ENCODE measurements at places on chromosomes 12 and 14.

- DNase-seq = peak; percentile 37
These were observed 19.6 kb downstream of the POMT2 start for GRCh38 chr14:77301103-77301502.

- no peak for DNase-seq
These were observed 59.7 kb downstream of the RCOR1 start for GRCh38 chr14:102652194-102652593.

GRCh38 chr12:42161529-42161928, 16.9 kb upstream of the GXYLT1 start:
- DNase-seq = no peak

DNA sequence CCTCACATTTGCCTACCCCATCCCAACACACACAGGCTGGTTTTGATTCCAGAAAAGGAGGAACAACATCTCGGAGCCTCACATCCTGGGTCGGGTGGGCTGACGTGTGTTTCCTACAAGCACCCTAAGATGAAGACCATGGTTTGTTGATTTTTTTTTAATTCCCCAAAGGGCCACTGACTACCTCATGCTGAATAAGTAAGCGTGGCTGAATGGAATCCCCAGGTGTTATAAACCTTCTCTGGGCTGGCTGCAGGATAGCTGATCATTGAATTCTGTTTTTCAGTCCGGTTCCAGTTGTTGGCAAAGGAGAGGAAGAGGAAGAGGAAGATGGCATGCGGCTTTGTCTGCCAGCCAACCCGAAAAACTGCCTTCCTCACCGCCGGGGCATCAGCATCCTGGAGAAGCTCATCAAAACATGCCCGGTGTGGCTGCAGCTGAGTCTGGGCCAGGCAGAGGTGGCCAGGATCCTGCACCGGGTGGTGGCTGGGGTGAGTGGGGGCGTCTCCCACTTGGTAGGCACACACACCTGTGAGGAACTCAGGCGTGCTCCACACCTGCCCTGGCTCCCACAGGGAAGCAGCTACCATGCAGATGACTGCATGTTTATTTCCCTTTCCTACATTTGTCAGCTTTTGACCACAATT, 42.0 kb downstream of the RIN3 start:
- DNase-seq = no peak

DNA sequence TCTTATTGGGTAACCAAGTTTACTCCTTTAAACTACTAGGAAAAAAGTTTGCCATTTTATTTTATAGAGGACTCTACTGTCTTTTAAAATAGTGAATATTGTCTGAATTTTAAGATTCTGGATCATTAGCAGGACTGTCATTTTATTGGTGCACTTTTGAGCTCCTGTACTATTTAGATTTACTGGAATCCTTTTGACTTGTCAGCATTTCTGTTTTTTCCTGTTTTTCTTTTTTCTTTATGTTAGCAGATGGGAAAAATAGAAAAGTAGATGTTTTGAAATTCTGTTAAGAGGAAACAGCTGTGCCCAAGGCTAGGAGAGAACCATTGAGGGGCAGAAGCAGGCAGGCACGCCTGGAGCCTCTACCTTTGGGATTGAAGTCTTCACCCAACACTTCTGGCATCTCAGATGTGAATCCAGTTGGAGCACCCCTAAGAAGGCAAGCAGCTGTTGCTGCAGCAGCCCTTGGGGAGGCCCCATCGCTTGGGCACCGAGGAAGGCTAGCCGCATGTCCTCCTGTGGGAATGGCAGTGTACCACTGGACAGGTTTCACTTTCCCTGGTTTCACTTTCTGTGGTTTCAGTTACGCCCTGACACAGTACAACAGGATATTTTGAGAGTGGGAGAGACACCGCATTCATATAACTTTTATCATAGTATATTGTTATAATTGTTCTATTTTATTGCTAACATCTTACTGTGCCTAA, 11.5 kb downstream of the RIMKLB start:
- no peak for DNase-seq

- no peak for DNase-seq
These were observed 124.7 kb upstream of the PWP1 start for GRCh38 chr12:107560899-107561285.

- peak; percentile 46 for DNase-seq
These were observed at the start of gene ATN1 for GRCh38 chr12:6927379-6928021. TSS of gene ATN1 (plus strand) at chr12:6927959. CDS start at chr12:6934002, 6,043 bp downstream.

DNA sequence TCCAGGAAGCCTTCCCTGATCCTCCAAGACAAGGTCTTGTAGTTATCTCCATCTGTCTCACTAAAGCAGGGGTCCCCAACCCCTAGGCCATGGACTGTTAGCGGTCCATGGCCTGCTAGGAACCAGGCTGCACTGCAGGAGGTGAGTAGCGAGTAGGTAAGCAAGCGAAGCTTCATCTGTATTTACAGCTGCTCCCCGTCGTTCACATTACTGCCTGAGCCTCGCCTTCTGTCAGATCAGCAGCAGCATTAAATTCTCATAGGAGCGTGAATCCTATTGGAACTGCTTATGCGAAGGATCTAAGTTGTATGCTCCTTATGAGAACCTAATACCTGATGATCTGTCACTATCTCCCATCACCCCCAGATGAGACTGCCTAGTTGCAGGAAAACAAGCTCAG, 12.4 kb upstream of the NFYB start:
- DNase-seq = no peak
